ENCODE measurements at places on chromosomes 3 and 15. TPM values are rescaled to one million over a fixed set of nuclear protein-coding genes. Genes with fewer than 3 reads are reported as not detected.
A peak's percentile ranks its signal among the peaks of the same experiment; 100 is the strongest.

PPP1R14D gene
- not detected for total RNA-seq

DNA sequence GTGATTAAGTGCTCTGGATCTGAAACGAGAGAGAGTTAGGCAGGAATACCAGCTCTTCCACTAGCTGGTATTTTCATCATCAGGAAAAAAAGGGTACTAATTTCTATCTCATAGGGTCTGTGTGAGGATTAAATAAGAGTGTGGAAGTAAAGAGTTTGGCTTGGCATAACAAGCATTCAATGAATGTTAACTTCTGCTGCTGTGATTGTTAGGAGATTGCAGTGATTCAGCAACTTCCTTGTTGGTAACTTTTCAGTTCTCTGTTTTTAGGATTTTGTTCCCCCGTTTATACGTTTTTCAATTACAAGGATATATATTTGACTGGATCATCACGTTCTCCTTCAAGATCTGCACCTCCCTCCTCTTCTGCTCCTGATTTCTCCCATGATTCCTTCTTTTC is 65.9 kb upstream of the MYO5C start:
- peaks cover 2% of the 10 kb centered on the region for H3K36me3 ChIP-seq
- no peak overlapping the region for H3K27ac ChIP-seq
- H3K27me3 ChIP-seq = no peaks in the 10 kb centered on the region
- DNase-seq = no peak
- H3K4me1 ChIP-seq = no peaks in the 10 kb centered on the region
- no peak overlapping the region for H3K4me3 ChIP-seq

GRCh38 chr3:168467115-168467714 is 371.5 kb upstream of the GOLIM4 start:
- H3K4me1 ChIP-seq = no peaks in the 10 kb centered on the region
- no peaks in the 10 kb centered on the region for H3K27me3 ChIP-seq
- H3K27ac ChIP-seq = no peak overlapping the region

GRCh38 chr15:40808861-40809450 is 1.7 kb upstream of the DNAJC17 start:
- H3K27me3 ChIP-seq = no peaks in the 10 kb centered on the region
- no peak overlapping the region for H3K27ac ChIP-seq
- H3K36me3 ChIP-seq = peaks cover 27% of the 10 kb centered on the region
- H3K4me3 ChIP-seq = no peak overlapping the region

DNA sequence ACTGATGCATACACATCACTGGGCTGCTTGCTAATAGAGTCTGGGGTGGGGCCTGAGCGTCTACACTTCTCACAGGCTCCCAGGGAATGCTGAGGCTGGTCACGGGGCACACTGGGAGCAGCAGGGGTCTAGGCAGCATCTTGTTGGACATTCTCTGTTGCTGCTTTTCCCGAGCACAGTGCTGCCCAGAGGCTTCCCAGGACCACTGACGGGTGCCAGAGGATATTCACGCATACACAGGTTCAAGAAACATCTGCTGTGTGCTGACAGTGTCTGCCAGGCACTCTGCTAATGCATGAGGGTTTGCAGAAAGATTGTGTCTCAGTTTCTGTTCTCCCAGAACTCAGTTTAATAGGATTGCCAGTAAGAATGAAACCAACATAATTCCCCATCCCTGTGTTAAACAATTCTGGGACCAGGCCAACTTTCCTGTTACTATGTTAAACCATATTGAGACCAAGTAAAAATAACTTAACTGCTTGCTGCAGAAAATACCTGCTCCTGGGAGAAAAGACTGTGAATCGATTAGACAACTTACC is 23.9 kb upstream of the BCL2L10 start:
- H3K4me1 ChIP-seq = peaks cover 26% of the 10 kb centered on the region
- no peak for DNase-seq
- H3K36me3 ChIP-seq = no peaks in the 10 kb centered on the region
- no peak overlapping the region for H3K4me3 ChIP-seq
- H3K27me3 ChIP-seq = no peaks in the 10 kb centered on the region

- H3K36me3 ChIP-seq = no peaks in the 10 kb centered on the region
- H3K27me3 ChIP-seq = no peaks in the 10 kb centered on the region
- H3K27ac ChIP-seq = no peak overlapping the region
- no peaks in the 10 kb centered on the region for H3K4me1 ChIP-seq
- no peak overlapping the region for H3K4me3 ChIP-seq
Observed at GRCh38 chr3:29171043-29171990, 109.6 kb upstream of the RBMS3 start.

DNA sequence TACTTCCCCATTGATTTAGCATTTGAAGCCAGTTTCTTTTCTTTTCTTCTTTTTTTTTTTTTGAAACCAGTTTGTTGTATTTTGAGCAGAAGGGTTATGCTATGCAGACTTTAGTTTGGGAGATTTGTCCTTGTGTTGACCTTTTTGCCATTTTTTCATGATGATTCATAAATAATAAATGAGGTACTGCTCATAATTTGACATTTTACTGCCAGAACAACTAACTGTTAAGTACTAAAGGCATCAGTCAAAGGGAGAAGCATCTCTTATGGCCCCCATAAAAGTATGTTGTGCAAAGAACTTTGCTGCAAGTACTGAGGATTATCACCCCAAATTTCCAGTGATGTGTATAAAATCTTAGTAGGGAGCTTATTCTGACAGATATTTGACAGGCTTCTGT is 1.7 kb upstream of the GPR87 start:
- DNase-seq = no peak
- H3K27me3 ChIP-seq = no peaks in the 10 kb centered on the region
- H3K36me3 ChIP-seq = no peaks in the 10 kb centered on the region
- no peak overlapping the region for H3K27ac ChIP-seq

DNA sequence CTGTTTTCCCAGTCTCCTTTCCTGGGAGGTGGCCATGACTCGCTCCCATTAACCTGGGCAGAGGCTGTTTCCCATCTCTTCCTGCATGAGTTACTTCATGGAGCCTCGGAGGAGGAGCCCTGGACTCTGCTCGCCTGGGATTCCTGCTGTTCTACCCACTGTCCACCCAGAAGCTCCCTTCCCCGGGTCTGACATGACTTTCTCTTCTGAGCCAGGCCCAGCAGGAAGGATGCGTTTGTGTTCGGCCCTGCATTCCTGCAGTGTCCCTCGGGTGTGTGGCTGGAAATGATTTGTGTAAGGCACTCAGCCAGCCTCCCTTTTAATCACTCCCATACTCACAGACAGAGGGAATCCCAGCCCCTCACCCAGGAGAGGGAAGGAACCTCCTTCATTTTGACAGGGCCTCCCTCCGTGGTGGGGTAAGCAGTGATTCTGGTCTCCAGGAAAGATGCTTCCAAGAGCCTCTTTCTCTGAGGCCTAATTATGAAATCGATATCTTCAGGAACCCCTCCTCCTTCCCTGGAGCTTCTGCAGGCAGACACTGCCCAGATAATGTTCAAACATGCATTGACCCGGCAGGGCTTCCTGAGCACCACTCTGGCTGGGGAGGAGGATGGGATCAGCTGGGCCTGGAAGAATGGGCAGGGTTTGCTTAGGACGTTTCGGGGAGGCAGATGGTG is 41.6 kb upstream of the DLG1 start:
- H3K4me3 ChIP-seq = no peak overlapping the region
- DNase-seq = no peak
- H3K4me1 ChIP-seq = no peaks in the 10 kb centered on the region
- no peaks in the 10 kb centered on the region for H3K27me3 ChIP-seq
- no peak overlapping the region for H3K27ac ChIP-seq

GOLGA8Q gene
- 2.3 TPM for total RNA-seq

CLDN16 gene
- total RNA-seq = not detected

GRCh38 chr3:99503350-99503749 is 135.0 kb upstream of the COL8A1 start:
- H3K36me3 ChIP-seq = no peaks in the 10 kb centered on the region
- H3K4me1 ChIP-seq = no peaks in the 10 kb centered on the region
- H3K4me3 ChIP-seq = no peak overlapping the region
- H3K27ac ChIP-seq = no peak overlapping the region
- DNase-seq = no peak

DNA sequence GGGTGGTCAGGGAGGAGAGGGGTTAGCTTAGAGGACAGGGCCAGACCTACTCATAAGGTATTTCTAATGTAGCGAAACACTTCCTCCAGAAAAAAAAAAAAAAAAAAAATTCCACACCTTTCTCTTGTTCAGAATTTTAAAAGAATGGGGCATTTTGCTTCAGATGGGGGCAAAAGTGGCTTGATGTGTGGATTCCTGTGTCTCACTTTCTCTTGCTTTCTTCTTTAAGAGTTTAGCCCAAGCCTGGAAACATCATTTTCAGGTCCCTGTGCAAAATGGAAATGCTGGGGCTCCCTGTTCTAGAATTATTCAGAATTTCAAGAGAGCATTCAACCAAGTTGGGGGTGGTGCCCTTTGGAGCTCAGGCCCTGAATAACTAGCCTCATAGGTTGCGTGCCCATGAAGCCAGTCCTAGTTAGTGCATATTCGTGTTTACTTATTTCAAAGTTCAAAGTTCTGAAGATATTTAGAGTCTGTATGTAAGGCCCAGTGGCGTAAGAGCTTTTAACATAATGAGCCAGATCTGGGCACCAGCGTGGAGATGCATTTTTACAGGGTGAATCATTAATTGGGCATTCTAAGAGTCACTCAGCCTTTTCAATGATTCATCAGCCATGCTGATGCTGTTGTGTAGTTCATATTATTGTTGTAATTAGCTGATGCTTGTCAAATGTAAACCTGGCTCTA is 104.5 kb downstream of the RPLP1 start:
- DNase-seq = no peak
- no peaks in the 10 kb centered on the region for H3K27me3 ChIP-seq
- no peak overlapping the region for H3K27ac ChIP-seq
- no peak overlapping the region for H3K4me3 ChIP-seq
- H3K36me3 ChIP-seq = no peaks in the 10 kb centered on the region

CCR8 gene
- total RNA-seq = not detected

EHHADH gene
- 1.4 TPM for total RNA-seq

- H3K4me1 ChIP-seq = no peaks in the 10 kb centered on the region
- no peak overlapping the region for H3K27ac ChIP-seq
- no peak overlapping the region for H3K4me3 ChIP-seq
- no peak for DNase-seq
- no peaks in the 10 kb centered on the region for H3K36me3 ChIP-seq
- H3K27me3 ChIP-seq = no peaks in the 10 kb centered on the region
Observed at GRCh38 chr3:94323596-94323995, 260.7 kb downstream of the NSUN3 start.

RGMA gene
- not detected for total RNA-seq

- no peak for DNase-seq
- no peaks in the 10 kb centered on the region for H3K36me3 ChIP-seq
- no peak overlapping the region for H3K4me3 ChIP-seq
- no peak overlapping the region for H3K27ac ChIP-seq
- no peaks in the 10 kb centered on the region for H3K4me1 ChIP-seq
Observed at GRCh38 chr3:124964387-124964786, 29.8 kb upstream of the MUC13 start.

DNA sequence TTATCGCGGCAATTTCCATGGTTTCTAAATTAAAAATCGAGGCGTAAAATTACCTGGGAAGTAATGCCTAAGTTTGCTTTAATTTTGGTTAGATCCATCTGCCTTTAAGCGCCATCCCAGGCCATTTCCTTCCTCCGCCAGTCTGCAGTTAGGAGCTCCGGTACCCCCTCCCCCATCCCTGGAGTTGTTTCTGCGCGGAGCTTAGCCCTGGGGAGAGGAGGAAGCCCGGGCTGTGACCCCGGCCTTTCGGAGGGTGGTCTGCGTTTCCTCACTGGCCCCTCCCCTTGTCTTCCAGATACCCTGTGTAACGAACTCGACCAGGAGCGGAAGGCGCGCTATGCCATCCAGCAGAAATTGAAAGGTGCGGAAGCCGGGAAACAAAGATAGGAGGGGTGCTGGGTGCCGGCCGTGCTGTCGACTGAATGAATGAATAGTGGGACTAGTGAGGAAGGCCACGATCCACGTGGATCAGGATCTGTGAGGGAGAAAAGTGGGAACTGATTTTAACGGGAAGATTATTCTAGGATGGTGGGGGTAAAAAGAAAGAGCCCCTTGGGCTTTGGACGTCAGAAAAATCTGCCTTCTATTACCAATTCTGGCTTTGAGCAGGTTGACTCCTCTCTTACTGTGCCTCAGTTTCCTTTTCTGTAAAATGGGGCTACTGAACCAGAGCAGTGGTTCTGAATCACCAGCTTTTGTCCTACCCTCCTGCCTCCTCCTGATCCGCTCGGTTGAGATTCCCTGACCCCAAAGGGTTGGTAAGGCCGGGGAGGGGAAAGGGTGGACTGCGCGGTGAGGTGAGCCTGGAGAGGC is 6.7 kb downstream of the RNU6-1 start:
- H3K4me3 ChIP-seq = peak overlapping the region; percentile 58
- no peaks in the 10 kb centered on the region for H3K36me3 ChIP-seq
- peaks cover 65% of the 10 kb centered on the region for H3K4me1 ChIP-seq
- peaks cover 4% of the 10 kb centered on the region for H3K27me3 ChIP-seq

NR2F2 gene
- total RNA-seq = not detected

- no peaks in the 10 kb centered on the region for H3K36me3 ChIP-seq
- peaks cover 19% of the 10 kb centered on the region for H3K27me3 ChIP-seq
- DNase-seq = no peak
Observed at GRCh38 chr15:61830536-61831330, 229.5 kb downstream of the VPS13C start.

DNA sequence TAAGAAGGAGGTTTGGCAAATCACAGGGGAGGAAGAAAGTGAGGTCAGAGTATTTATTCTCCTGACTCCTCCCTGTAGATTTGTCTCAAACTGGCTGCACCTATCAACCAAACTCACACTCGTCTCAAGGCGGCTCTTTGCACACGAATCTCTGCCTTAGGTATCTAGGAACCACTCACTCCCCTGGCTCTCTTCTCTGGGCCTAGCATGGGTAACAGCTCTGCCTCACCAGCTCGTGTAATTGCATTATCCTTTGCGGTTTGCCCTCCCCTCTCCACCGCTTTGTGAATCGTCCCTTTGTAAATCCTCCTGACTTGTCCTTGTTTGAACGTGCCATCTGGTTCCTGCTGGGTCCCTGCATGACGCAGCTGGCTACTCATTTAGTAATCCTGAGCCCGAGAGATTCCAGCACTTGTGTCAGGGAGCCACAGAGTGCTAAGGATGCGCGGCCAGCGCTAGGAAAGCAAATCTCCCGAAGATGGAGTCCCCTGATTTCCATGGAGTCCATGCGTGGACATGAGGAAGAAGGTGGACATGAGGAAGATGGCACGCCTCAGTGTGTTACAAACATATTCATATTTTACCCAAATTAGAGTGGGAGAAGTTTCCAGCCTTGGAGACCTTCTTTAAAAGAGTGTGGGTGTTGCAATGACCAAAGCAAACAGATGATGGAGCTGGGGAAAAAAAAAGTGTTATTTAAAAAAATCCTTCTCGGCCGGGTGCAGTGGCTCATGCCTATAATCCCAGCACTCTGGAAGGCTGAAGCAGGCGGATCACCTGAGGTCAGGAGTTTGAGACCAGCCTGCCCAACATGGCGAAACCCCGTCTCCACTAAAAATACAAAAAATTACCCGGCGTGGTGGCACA is 26.7 kb downstream of the NRROS start:
- H3K36me3 ChIP-seq = no peaks in the 10 kb centered on the region
- no peak overlapping the region for H3K27ac ChIP-seq
- no peak overlapping the region for H3K4me3 ChIP-seq
- DNase-seq = no peak

XCR1 gene
- total RNA-seq = not detected

- H3K4me3 ChIP-seq = no peak overlapping the region
- no peak overlapping the region for H3K27ac ChIP-seq
- H3K27me3 ChIP-seq = no peaks in the 10 kb centered on the region
- DNase-seq = no peak
- no peaks in the 10 kb centered on the region for H3K36me3 ChIP-seq
- no peaks in the 10 kb centered on the region for H3K4me1 ChIP-seq
Observed at GRCh38 chr3:130490241-130490640, 26.7 kb upstream of the COL6A6 start.
